GM23248 (cell line): ENCODE measurements at places on chromosomes 3 and 15. TPM values are rescaled to one million over a fixed set of nuclear protein-coding genes. Genes with fewer than 3 reads are reported as not detected.

Gene CTXN2
- not detected in 2 replicates for total RNA-seq

Gene TRA2B
- total RNA-seq, result 138 and 183 TPM in 2 replicates

Gene ACAA1
- total RNA-seq, result 18.7 and 32.9 TPM in 2 replicates

Gene DAG1
- total RNA-seq, result 81.8 and 90.2 TPM in 2 replicates

Gene SNRK
- total RNA-seq, result 11.6 and 15.0 TPM in 2 replicates

Gene SI
- total RNA-seq, result not detected in 2 replicates

Gene MEX3B
- total RNA-seq, result 11.4 and 13.3 TPM in 2 replicates

Gene TMEM108
- total RNA-seq, result not detected in 2 replicates

Gene HRG
- total RNA-seq, result not detected in 2 replicates

Gene SAXO2
- not detected in 2 replicates for total RNA-seq

Gene ENTPD3
- not detected in 2 replicates for total RNA-seq

Gene EXD1
- total RNA-seq, result not detected in 2 replicates

Gene SEMA5B
- not detected in 2 replicates for total RNA-seq

Gene LRRK1
- total RNA-seq, result 6.2 and 6.8 TPM in 2 replicates

Gene HPS3
- total RNA-seq, result 14.5 and 19.7 TPM in 2 replicates

Gene GABRB3
- not detected in 2 replicates for total RNA-seq

Gene SERINC4
- total RNA-seq, result not detected in 2 replicates

Gene GOLGA8N
- 0.63 and 0.65 TPM in 2 replicates for total RNA-seq

Gene SLC28A1
- total RNA-seq, result not detected in 2 replicates

Gene CLDN18
- total RNA-seq, result not detected in 2 replicates

Gene HEMK1
- total RNA-seq, result 15.8 and 15.9 TPM in 2 replicates

Gene PLXNB1
- total RNA-seq, result 5.5 and 8.0 TPM in 2 replicates

Gene PCSK6
- not detected in 2 replicates for total RNA-seq

Gene CHRM5
- 0.43 TPM in 1 of 2 replicates, not detected in the other for total RNA-seq

Gene RTP1
- not detected in 2 replicates for total RNA-seq

Gene RHCG
- not detected in 2 replicates for total RNA-seq

Gene FAM3D
- not detected in 2 replicates for total RNA-seq

Gene SLC22A13
- total RNA-seq, result 0.38 and 0.86 TPM in 2 replicates

Gene TIMP4
- total RNA-seq, result 0.54 TPM in 1 of 2 replicates, not detected in the other

Gene FBXO22
- 35.7 and 37.8 TPM in 2 replicates for total RNA-seq

Gene KNG1
- not detected in 2 replicates for total RNA-seq

Gene ITGA11
- total RNA-seq, result 352 and 408 TPM in 2 replicates

Gene STRA6
- not detected in 2 replicates for total RNA-seq

Gene SNX4
- total RNA-seq, result 28.4 and 31.6 TPM in 2 replicates

Gene CLRN1
- not detected in 2 replicates for total RNA-seq

Gene ACY1
- 66.6 and 73.6 TPM in 2 replicates for total RNA-seq

Gene NTRK3
- total RNA-seq, result not detected in 2 replicates

Gene SH2D7
- not detected in 2 replicates for total RNA-seq

Gene CCDC9B
- 16.9 and 19.6 TPM in 2 replicates for total RNA-seq

Gene DNAH12
- 0.54 TPM in 1 of 2 replicates, not detected in the other for total RNA-seq

Gene PGBD4
- 0.76 and 1.7 TPM in 2 replicates for total RNA-seq

Gene LRRC31
- not detected in 2 replicates for total RNA-seq

Gene CFAP44
- 1.4 and 2.7 TPM in 2 replicates for total RNA-seq

Gene ARGFX
- total RNA-seq, result not detected in 2 replicates

Gene CACNA1D
- not detected in 2 replicates for total RNA-seq

Gene GRK7
- total RNA-seq, result not detected in 2 replicates

Gene GOLGA6D
- total RNA-seq, result not detected in 2 replicates

Gene SUSD5
- 0.11 and 0.13 TPM in 2 replicates for total RNA-seq

Gene STRIT1
- not detected in 2 replicates for total RNA-seq

Gene MUC20
- total RNA-seq, result not detected in 2 replicates

Gene FAM81A
- total RNA-seq, result 0.32 and 0.51 TPM in 2 replicates

Gene VWA5B2
- not detected in 2 replicates for total RNA-seq

Gene FSIP1
- 1.6 and 2.4 TPM in 2 replicates for total RNA-seq
